LoVo (cell line): ENCODE measurements at places on chromosomes 13 and 19.
A peak's percentile ranks its signal among the peaks of the same experiment; 100 is the strongest.

DNA sequence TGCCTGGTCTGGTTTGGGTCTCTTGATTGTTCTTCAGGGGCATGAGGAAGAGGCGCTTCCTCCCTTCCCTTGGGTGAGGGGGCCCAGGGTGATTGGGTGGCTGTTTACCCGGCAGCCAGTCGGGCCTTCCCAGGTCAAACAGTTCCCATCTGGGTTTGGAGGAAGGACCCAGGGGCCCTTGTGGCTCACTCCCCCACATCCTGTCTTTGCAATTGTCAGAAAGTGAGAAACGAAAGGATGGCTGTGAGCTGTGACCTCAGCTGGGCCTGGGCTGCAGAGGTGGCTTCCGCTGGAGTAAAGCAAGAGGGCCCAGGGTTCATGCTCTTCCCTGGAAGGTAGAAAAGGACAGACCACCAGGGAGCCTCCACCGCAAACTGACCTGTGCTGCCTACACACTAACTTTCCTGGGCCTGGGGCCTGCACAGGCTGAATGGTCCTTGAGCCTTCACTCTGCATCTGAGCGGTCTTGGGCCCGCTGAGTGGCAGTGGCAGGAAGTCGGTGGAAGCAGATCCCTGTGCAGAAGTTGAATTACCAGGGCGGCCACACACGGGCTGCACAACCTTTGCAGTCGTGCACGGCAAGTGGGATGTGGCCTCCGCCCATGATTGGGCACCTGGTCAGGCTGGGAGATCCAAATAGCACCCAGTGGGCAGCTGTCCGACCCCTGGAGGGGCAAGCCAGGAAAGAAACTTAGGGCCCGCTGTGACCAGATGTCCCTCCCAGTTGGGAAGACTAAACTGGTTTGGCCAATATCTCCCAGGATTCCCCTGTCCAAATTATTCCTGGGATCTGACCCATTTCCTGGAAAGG lies 5.3 kb upstream of the CD79A start:
- DNase-seq, result no peak

DNA sequence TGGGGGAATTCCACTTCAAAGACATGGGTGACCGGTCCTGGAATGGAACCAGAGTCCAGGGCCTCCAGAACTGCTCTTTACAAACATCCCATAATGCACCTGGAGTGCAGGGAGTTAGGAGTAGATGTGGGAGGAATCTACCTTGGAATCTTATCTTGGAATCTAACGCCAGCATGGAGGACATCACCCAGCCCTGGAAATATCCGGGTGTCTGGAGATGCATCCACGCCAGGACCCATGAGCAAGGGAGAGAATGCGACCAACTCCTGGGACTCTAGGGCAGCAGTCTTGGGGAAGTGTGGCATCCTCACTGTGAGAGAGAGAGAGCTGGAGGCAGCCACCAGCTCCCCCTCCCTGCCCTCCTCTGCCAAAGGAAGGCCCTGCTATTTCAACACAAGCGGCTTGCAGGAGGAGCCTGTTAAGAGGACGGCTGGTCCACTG lies 211.8 kb downstream of the UQCRFS1 start:
- DNase-seq, result no peak

DNA sequence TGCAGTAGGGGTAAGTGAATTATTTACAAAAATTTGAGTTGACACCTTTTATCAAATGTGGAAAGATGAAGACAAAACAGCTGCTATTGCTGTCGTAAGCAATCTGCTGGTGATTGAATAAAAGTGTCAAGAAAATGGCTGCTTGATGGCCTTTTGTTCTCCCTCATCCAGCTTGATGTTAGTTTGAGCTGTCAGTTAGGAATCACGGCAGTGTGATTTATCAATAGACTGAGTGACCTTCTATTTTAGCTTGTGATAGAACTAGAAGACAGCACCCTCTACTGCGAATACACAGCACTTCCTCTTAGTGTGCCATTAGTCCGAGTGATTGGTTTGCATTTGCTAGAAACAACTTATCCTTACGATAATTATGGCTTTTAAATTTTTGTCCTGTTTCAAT lies 76.3 kb downstream of the MZT1 start:
- no peak for DNase-seq

DNA sequence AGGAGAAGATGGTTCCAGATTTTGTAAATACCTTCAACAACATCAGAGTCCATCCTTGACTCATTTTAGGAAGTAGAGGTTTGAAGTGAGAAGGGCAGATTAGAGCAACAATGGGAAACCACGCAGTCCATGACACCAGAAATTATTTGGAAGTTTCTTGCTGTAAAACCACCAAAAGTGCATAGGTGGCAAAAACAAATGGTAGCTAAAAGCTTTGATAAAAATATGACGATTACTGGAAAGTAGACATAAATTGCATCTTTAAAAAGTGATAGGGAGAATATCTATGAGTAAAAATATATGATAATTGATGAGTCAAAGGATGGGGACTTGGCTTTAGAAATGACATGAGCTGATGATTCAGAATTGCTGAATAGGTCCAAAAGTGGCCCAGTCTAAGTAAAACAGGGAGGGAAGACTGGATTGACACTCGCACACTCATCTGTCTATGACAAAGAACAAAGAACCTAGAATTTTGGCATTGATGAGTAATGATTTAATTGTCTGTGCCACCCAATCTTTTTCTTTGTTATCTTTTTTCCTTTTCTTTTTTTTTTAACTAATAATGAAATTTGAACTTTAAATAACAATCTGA lies 472.2 kb downstream of the MYO16 start:
- DNase-seq, result no peak

DNA sequence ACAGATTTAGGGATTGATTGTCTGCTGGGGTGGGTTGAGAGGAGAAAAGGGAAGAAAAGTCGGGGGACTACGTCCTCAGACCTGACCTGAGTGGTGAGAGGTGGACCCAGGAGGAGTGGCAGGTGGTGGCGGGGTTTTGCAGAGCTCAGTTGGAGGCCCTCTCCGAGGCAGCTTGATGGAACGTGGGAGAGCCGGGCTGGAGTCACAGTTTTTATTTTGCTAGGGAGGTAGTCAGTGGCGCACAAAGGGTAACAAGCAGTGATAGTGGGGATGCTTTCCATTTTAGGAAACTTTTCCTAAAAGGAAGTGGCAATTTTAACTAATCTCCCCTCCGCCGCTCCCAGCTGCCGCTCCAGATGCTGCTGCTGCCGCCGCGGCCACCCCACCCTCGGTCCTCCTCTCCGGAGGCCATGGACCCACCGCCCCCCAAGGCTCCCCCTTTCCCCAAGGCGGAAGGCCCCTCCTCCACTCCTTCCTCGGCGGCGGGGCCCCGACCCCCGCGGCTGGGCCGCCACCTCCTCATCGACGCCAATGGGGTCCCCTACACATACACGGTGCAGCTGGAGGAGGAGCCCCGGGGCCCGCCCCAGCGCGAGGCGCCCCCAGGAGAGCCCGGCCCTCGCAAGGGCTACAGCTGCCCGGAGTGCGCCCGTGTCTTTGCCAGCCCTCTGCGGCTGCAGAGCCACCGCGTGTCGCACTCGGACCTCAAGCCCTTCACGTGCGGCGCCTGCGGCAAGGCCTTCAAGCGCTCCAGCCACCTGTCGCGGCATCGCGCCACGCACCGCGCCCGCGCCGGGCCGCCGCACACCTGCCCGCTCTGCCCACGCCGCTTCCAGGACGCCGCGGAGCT lies 1.1 kb upstream of the ZNF581 start:
- peak; percentile 41 for DNase-seq

DNA sequence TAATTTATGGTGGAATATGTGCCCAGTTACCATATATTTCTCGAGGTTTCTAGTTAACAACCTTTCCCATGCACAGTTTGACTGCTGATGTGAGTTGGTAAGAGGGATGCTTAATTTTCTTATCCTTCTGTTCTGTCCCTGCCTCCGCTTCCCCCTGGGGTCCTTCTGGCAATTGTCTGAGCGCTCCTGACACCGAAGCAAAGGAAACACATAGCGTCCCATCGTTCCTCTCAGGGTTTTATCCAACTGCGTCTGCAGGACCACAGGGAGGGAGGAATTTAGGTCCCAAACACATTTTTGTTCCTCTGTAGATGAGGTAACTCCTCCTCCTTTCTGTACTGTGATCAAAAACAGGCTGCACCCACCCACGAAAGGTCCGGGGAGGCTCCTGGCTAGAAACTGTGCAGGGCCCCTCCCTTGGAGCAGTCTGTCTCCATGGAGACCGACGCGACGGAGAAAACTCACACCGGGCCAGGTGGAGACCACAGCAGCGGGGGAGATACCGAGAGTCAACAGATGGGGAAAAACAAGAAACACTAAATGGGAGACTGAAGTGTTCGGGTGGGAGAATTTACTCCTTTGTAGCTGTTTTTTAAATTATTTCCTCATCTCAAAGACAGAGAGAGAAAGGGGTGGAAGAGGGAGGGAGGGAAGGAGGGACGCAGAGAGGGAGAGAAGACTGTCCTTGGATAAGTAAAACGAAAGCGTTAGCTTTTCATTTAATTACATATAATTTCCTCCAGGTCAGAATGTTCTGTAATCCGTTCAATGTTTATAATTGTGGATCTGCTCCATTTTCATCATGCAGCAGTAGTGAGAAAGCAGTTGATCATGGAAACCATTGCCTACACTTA lies 191.8 kb upstream of the NBEA start:
- DNase-seq, result no peak

- DNase-seq, result peak; percentile 61
Measured at GRCh38 chr13:112968380-112968909, 569 bp upstream of the MCF2L start.

GRCh38 chr13:102440259-102440936 lies 38.5 kb upstream of the FGF14 start:
- DNase-seq, result peak; percentile 19

GRCh38 chr13:73106513-73107178 lies 47.8 kb downstream of the KLF5 start:
- no peak for DNase-seq

GRCh38 chr19:19134687-19135158 lies 3.6 kb downstream of the TMEM161A start:
- no peak for DNase-seq

GRCh38 chr19:1833540-1833939 lies 14.7 kb downstream of the REXO1 start:
- DNase-seq, result no peak

- no peak for DNase-seq
Measured at GRCh38 chr19:13770013-13770635, 4.1 kb upstream of the C19orf53 start.
